HT1080 (cell line): ENCODE measurements at places on chromosomes 6 and 20. TPM values are rescaled to one million over a fixed set of nuclear protein-coding genes. Genes with fewer than 3 reads are reported as not detected.
A peak's percentile ranks its signal among the peaks of the same experiment; 100 is the strongest.

GRCh38 chr6:35797837-35798526 lies 859 bp upstream of the CLPS start:
- DNase-seq, result no peak

GRCh38 chr20:56987986-56988385 lies 278.5 kb downstream of the BMP7 start:
- DNase-seq, result peak; percentile 39

Gene GID8
- 20.1 and 29.2 TPM in 2 replicates for total RNA-seq

Gene VAPB
- 5.5 and 14.2 TPM in 2 replicates for total RNA-seq

DNA sequence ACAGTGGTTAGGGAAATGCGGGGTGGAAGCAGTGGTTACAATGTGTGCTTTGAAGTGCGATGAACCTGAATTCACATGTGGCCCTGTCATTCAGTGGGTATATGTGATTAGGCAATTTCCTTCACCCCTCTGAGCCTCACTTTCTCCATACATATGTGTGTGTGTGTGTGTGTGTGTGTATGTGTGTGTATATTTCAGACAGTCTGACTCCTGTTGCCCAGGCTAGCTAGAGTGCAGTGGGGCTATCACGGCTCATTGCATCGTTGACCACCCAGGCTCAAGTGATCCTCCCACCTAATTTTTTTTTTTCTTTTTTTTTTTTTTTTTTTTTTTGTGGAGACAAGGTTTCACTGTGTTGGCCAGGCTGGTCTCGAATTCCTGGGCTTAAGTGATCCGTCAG lies 6.3 kb downstream of the PPP1R14C start:
- no peak for DNase-seq

Gene OPN5
- total RNA-seq, result not detected in 2 replicates

- DNase-seq, result peak; percentile 88
Observed at GRCh38 chr20:58622671-58623578, 28.2 kb upstream of the STX16 start.
